Cardiac fibroblast (primary cell): ENCODE measurements at places on chromosomes 16 and 17.
A peak's percentile ranks its signal among the peaks of the same experiment; 100 is the strongest.

DNA sequence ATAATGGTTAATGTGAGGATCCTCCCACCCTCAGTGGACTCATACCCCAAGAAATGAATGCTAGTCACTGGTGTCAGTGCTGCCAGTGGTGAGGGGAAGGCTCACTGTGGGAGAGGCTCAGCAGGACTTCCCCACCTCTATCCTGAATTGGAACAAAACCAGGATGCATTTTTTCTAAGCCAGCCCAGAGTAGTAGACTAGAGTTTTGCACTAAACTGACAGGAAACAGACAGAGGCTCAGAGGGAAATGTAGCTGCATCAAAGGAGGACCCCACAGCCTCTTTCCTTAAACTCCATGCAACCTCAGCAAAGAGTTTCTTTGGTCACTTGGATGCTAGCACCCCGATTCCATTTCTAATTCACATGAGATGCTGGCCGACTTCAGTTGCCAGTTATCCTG, 10.7 kb upstream of the SKAP1 start:
- no peak for DNase-seq

- DNase-seq, result no peak
Observed at GRCh38 chr17:57444682-57445450, 188.5 kb downstream of the MSI2 start.

DNA sequence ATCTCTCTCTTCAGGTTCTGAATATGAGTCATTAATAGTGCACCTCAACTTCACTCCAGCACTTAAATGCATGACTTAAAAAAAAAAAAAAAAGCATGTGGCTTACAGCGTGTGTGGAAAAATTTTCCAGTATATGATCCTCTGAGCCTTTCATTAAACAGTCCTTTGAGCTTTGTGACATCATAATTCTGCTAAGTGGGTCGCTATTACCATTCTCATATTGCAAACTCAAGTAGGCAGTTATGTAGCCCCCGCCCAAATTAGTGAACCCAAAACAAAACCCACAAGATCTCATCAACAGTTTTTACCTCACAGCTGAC, 672 bp downstream of the CMTR2 start:
- DNase-seq, result no peak

DNA sequence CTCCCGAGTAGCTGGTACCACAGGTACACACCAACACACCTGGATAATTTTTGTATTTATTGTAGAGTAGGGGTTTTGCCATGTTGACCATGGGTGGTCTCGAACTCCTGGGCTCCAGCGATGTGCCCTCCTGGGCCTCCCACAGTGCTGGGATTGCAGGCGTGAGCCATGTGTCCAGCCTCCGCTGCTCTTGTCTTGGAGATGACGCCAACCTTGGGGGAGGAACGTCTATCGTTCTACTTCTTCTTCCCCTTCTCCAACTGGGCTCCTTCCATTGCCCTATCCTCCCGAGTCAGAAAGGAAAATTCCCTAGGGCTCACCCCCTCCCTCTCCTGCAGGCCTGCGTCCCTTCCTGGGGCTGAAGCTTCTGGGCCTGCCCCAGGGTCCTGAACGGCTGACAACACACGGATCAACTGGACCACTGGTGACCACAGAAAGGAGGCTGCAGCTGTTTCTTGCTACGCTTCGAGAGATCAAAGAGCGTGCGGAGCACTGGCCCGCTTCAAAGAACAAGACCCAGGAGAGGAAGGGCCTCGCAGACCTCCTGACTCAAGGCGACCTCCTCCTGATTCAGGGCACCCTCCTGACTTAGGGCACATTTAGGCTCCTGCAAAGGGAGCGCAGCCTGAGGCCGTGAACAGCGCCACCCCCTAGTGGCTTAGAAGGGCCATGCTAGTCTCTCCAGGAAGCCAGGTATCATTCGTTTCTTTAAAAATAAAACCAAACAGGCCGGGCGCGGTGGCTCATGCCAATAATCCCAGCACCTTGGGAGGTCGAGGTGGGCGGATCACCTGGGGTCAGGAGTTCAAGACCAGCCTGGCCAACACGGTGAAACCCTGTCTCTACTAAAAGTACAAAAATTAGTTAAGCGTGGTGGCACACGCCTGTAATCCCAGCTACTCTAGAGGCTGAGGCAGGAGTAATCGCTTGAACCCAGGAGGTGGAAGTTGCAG, 48.5 kb upstream of the HELZ start:
- peak; percentile 71 for DNase-seq

DNA sequence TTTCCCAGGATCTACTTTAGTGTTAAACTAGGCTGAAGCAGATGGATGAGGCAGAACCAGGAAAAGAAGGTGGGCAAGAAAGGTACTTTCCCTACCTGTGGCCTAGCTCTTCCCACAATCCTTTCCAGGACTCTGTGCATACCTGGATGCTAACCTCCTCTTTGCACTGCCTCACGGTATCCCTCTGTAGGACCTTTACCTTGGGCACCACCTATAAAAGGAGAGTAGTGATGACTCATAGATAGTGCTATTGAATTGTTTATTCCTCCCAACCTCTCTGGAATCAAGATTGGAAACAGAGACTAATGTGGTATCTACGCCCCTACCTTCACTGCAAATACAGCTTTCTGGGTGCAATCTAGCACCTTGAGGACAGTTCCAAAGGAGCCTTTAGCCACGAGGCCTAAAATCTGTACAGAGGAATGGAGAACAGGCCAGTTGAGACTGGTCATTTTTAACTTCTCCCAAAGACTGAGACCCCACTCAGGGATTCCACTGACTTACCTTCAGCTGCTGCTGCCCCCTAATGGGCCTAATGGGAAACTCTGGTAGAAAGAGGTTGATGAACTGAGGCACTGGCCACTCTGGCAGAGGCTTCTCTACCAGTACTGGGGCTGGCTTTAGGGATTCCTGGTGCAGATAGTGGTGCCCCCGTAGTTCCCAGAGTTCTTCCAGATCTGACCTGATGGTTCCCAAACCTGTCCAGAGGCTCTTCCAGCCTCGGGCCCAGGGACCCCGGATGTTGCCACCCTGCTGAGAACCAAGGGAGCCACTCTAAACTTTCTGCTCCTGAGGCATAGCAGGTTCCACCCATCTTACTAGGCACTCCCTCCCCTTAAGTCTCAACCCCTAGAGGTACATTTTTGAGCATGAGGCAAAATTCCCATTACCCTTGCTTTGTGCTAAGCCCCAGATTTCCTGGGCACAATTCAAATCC, 781 bp downstream of the RSKR start:
- peak; percentile 49 for DNase-seq

GRCh38 chr16:25841761-25842160, 150.0 kb downstream of the HS3ST4 start:
- DNase-seq, result no peak

- DNase-seq, result no peak
Observed at GRCh38 chr16:49604602-49605001, 231.0 kb downstream of the C16orf78 start.

GRCh38 chr16:66563574-66564334, 2.5 kb upstream of the CMTM1 start:
- no peak for DNase-seq
